ENCODE measurements at places on chromosomes 6 and 20. TPM values are rescaled to one million over a fixed set of nuclear protein-coding genes. Genes with fewer than 3 reads are reported as not detected.

Gene SLC24A3
- total RNA-seq: 2.3 TPM

Gene SLC12A5
- not detected for total RNA-seq

Gene GPX5
- not detected for total RNA-seq

Gene C20orf141
- not detected for total RNA-seq

DNA sequence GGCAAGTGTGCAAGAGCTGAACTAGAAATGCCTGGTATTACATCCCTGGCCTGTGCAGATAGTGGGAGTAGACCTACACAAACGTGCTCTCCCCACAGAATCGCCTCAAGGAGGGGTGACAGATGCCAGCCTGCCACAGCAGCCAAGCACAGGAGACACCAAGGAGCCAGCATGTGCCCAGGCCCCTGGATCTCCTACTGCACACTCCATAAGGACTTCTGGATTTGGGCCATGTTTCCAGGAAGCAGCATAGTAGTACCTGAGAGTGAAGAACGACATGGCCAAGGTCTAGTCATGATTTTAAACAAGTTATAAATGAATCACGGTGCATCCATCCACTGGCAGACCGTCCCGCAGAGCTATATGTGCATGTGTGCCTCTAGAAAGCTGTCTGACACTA, 232.2 kb downstream of the SYNDIG1 start:
- peak; percentile 1 for DNase-seq

Gene OXT
- total RNA-seq: not detected

GRCh38 chr20:19710336-19711120, 47.5 kb upstream of the RIN2 start:
- no peak for DNase-seq

DNA sequence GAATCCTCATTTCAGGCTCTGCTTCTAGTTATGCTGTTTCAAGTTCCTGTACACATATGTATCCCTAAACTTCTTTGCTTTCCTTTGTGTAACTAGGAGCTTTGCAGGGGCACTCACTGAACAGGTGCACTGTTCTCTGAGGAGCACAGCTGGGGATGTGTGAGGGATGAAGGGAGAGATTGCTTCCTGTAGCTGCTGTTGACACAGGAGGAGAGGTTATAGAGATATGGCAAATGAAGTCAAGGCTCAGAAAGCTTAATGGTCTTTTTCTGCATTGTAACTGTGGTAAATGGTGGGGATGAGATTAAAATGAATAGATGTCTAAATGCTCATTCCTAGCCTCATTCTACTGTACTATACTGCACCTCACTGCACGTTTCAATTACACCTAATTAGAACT, 454.3 kb downstream of the BTBD3 start:
- no peak for DNase-seq

DNA sequence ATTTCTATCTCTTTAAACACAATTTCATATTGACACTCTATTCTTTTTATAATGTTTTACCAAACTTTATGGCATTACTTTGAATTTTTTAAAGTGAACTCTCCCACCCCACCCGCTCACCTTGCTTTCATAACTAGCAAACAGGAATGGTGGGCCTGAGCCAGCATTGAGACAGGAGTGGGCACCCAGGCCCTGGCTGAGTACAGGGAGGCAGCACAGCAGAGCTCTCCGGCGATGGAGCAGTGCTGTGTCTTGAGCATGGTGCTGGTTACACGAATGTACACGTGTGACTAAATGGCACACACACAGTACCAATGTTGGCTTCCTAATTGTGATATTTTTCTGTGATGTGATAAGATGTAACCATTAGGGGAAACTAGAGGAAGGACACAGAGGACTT, 4.5 kb downstream of the CST11 start:
- DNase-seq: no peak

Gene RAET1L
- total RNA-seq: 2.8 TPM

- no peak for DNase-seq
Observed at GRCh38 chr6:150691463-150691862, 91.8 kb downstream of the PLEKHG1 start.

DNA sequence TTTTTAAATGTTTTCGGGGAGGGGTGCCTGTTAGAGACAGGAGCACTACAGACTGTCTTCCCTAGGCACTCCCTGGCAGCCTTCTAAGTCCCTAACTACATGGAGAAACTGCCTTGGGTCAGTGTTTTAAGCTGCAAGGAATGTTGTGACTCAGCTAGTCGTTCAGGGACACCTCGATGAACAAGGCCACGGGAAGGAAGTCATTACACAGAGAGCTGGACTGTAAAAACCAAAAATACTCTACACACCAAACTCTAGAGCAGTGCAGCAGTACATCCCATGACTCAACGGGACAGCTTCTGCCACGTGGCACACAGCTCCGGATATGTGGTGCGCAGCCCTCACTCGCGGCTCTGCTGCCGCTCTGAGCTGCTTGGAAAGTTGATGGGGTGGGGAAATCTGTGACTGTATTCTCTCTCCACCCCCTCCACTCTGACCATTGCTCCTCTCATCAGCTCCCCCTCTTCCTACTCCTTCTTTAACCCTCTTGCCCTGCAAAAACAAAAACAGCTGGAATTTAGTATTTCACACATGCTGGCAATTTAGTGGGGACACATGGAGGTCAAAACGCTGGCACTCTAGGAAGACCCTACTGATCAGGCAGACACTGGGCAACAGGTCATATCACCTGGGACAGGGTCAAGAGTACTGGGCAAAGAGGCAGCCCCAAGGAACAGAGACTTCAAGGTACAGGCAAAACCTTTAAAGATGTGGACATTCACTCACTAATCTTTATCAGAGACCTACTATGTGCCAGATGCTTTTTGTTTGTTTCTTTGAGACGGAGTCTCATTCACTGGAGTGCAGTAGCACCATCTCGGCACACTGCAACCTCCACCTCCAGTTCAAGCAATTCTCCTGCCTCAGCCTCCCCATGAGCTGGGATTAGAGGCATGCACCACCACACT, 10.9 kb upstream of the LPIN3 start:
- peak; percentile 82 for DNase-seq

GRCh38 chr6:44002067-44002592, 125.1 kb downstream of the MRPL14 start:
- DNase-seq: no peak

DNA sequence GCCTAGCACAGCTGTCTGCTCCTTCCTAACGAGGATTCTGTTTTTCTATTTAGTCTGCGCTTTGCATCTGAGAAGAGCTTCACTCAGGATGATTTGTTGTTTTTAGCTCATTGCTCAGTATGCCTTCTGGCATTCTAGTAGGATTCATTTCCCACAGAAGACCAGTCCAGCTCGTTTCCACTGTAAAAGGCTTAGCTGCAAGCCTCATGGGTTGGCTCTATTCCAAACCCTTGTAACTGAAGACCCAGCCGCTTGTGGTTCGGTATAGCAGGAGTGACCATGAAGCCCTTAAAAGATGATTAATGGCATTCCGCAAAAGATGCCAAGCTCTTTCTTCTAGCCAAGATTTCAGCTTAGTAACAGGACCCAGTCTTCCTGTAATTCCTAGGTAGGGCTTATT, 7.2 kb downstream of the ADGRF1 start:
- DNase-seq: no peak

DNA sequence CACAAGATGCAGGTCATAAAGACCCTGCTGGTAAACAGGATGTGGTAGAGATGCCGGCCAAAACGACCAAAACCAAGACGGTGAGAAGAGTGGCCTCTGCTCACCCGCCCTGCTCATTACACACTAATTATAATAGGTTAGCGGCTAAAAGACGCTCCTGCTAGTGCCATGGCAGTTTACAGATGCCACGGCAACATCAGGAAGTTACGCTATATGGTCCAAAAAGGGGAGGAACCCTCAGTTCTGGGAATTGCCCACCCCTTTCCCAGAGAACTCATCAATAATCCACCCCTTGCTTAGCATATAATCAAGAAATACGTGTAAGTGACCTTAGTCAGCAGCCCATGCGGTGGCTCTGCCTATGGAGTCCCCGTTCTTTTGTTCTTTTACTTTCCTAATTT, 17.6 kb downstream of the BHLHE23 start:
- DNase-seq: no peak

DNA sequence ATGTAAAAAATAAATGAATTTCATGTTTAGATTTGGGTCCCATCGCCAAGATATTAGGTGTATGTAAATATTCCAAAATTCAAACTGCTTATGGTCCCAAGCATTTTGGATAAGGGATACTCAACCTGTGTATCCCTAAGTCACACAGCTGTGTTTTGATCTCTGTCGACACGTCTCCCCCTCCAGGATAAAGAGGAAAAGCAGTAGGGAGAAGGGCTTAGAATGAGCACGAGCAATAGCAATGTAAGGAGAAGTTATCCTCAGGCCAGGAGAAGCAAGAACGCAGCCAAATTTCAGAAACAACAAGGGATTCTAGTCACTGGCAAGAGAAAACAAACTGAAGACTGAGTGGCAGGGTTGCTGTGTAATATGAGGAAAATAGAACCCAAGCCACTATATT, 181.2 kb downstream of the AIG1 start:
- DNase-seq: no peak

GRCh38 chr6:20173833-20174792, 38.2 kb downstream of the MBOAT1 start:
- DNase-seq: no peak

Gene HECA
- total RNA-seq: 80.3 TPM

- no peak for DNase-seq
Observed at GRCh38 chr6:133590196-133590595, 298.7 kb upstream of the TCF21 start.

Gene ADAM33
- 8.0 TPM for total RNA-seq

Gene OOEP
- total RNA-seq: 0.88 TPM

Gene ANGPT4
- 2.4 TPM for total RNA-seq

Gene OR11A1
- total RNA-seq: not detected

DNA sequence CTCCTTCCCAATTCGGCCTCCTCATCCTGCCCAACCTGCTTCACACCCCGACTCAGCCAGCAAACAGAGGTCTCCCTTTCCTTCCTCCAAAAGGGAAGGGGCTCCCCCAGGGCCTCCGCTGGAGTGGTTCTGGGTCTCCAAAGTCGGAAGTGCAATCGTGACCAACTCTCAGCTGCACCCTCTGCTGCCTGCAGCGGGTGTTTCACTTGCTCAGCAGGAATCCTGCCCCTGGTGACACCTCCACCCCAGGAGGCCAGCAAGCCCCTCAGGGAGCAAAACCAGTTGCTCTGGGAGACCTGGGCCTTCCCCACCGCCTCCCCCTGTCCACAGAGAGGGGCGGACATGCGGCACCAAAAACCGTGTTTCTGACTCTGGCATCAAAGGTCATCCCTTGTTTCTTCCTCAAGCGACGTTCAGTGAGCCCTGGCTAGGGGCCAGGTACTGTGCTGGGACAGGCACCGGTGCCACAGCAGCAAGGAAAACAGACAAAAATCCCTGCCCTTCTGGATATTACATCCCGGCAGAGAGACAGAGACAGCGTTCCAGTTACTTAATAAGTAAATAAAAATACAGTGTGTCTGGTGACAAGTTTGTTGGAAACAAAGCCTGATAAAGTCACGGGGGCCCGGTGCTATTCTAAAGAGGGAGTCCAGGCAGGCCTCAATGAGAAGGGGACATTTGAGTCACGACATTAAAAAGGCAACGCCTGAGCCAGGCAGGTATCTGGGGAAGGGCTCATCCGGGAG, 219.0 kb downstream of the BMP7 start:
- no peak for DNase-seq

DNA sequence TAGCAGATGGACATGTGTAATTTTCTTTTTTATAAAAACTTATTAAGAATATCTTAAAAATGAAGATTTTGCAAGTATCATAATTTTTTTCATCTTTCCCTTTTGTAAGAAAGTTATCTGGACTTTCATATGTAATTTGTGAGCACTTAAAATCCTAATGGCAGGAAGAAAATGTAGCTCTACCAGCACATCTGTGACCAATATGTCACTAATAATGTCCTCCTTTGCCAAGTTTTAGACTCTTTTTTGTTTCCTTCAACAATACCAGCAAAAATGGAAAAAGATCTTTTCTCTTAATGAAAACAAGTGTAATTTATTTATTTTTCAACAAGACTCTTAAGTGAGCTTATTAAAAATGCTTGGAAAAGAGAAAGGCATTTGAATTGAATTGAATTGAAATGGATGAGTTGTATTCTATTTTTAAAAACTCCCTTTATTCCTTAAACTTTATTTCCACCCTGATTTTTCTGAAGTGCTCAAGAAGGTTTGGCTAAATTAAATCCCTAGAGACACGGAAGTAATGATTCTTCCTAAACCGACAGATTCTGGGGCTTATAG, 110.7 kb downstream of the KIF6 start:
- DNase-seq: no peak

Gene ETV7
- 14.6 TPM for total RNA-seq

DNA sequence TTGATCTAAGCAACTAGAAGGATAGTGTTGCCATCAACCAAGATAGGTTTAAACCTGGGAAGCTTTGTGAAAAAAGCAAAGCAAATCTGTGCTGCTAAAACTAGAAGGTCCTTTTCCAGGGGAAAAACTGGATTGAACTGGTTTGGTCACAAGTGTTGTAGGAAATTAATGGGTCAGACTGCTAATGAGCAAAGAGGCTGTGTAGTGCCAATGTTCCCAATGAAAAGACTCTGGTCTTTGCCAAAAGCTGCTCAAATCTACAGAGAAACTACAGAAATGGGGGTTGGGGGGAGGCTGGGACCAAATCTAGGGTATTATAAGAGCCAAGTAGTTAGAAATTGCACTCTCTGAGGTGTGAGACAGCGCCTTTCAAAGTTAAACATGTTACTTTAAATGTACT, 85.0 kb downstream of the PLCG1 start:
- no peak for DNase-seq

Data from lower leg skin (tissue), 4 donors.